NCI-H2171 (cell line): ENCODE measurements at places on chromosomes 5 and 9.

DNA sequence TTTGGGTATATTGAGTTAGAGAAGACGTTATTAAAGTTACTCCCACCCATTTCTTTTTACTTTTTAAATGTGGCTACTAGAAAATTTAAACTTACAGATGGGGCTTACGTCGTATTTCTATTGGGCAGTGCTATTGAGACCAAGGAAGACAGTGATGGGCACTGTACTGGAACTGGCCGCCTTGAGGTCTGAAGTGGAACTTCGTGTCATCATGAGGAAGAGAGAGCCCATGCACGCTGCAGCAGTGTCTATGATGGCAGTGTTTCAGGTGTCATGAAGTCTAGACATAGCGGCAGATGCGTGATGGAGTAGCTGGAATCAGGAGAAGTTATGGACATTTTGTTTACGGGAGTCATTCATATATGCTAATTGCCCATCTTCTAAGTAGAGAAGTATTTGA is 143.7 kb downstream of the LRRC70 start:
- no peak for DNase-seq

- DNase-seq, result no peak
Observed at GRCh38 chr5:178786859-178787499, 56.5 kb upstream of the ZNF354A start.

GRCh38 chr9:129712634-129713401 is 40.0 kb downstream of the PTGES start:
- no peak for DNase-seq

- peak; percentile 43 for DNase-seq
Observed at GRCh38 chr9:112097712-112098688, 77.1 kb downstream of the SUSD1 start.

DNA sequence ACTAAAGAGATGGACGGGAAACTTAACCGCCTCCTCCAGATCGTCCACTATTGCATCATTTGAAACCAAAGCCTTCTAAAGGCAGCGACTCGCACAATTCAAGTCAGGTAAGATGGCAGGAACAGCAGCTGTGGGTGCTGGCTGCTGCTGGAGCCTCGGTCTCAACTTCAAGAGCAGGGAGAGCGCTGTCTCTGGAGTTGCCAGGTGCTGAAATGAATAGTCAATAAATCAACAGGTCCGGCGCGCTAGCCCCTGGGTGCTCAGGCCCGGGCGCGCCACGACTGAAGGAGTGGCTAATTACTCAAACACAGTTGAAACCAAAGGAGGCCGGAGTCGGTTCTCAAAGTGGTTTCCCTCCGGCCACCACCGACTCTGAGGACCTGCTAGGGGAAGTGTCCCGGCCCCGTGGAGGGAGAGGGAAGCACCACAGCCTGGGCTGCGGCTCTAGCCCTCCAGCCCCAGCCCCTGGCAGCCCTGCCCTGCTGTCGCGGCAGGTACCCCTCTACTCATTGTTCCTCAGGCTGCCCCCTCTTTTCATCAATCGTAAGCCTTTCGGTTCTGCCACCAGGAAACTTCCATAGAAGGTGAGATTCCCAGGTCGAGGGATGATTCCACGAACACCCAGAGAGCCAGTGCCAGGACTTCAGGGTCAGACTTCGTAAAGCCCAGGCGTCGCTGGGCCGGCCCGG is 804 bp downstream of the TTC39B start:
- DNase-seq, result no peak

DNA sequence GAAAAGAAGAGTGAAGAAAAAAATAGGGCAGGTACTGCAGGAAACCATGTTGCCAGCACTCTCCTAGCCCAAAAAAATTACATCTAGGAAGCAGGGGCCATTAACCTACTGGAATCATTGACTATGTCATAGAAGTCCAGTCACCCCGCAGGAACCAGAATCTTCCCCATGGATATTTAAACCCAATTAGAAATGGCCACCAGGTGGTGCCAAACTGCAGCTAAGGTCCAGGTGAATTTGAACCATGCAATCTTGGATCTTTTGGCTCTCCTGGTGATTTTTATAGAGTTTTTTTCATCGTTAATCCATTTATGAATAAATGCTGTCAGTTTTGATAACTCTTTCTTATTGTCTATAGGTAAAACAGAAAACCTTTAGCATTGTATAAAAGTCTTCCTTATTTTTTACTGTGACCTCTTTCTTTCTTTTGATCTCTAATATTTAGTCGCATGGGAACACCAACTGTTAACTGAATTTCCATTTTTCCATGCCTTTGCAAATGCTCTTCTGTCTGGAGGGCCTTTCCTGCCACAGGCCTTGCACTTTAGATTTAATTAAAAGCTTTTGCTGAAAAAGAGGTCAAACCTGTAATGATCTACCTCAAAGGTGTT is 147.5 kb upstream of the FGF10 start:
- peak; percentile 6 for DNase-seq

DNA sequence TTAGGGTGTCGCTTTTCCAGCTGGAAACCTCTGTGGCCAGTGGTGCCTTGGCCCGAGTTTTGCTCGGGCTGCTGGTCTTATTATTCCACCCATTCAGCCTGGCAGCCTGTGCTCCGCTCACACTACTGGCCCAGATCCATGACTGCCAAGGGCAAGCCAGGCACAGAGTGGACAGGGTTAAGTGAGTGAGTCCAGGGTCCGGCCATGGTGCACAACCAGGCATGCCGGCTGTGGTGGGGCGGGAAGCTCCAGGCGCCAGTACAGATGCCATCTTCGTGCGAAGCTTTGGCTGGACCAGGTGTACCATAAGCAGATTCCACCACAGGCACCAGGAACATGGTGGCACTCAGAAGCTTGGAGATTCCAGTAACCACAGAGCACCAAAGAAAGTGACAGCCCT is 580.2 kb upstream of the FAM174A start:
- DNase-seq, result no peak

DNA sequence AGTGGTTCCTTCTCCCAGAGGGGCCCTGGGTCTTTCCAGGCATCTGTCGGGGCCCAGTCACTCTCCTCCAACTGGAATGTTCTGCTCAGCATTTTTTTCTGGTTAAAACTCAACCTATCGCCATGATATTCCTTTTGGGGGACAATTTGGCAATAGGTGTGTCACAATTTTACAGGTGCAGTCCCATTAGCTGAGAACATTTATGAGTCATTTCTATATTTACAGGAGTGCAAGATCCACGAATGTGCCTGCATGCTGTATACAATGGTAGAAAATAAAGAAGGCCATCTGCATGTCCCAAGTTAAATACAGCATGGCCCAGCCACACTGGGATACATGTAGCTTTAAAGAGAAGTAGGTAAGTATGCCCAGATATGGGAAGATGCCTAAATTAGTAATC is 28.8 kb upstream of the SEMA4D start:
- no peak for DNase-seq

GRCh38 chr9:129236441-129237145 is 58.5 kb upstream of the IER5L start:
- DNase-seq, result no peak

DNA sequence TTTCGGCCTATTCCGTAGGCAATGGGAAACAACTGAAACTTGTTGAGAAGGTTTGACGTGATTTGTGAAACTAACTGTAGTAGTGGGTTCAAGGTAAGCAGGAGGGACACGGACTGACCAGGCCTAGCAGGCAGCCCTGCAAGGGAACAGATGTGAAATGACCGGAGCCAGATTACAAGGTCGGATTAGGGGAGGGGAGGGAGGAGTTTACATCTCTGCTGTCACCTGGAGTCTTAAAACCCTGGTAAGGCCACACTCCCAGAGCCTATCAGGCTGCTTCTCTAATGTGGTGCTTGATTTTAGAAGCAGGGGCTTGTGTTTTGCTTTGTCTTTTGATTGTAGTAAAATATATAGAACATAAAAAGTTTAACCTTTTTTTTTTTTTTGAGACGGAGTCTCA is 3.5 kb upstream of the SPTAN1 start:
- no peak for DNase-seq

DNA sequence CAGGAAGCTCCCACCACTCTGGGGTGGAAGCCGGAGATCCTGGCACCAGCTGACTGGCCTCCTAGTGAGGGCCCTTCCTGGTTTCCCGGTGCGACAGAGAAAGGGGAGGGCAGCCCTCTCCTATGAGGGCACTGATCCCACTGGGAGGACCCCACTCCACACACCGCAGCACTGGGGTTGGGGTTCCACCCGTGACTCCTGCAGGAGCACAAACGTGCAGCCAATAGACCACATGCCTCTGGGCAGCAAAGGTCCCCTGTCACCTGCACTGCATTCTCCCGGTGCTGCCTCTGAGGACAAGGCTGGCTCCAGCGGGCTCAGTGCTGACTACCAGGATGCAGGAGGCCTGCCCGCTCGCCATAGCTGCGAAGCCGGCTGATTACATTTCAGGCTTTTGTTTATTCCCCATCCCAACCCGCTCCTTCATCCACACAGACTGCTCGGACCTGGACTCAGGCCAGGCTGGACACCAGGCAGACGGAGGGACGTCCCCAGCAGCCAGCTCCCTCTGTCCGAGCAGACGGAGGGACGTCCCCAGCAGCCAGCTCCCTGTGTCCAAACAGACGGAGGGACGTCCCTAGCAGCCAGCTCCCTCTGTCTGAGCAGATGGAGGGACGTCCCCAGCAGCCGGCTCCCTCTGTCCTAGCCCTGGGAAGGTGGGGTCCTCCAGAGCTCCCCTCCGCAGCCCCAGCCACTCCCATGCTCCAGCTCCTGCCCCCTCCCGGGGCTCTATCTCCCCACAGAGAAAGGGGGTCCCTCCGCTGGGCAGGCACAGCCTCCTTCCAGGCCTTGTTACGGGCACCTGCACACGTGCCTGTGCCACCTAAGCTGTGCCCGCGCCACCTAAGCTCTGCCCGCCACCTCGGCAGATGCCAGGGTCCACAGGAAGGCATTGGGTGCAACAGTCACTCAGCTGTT is 8.8 kb upstream of the CEP72 start:
- DNase-seq, result no peak

GRCh38 chr5:158977642-158978041 is 122.1 kb downstream of the EBF1 start:
- DNase-seq, result no peak

DNA sequence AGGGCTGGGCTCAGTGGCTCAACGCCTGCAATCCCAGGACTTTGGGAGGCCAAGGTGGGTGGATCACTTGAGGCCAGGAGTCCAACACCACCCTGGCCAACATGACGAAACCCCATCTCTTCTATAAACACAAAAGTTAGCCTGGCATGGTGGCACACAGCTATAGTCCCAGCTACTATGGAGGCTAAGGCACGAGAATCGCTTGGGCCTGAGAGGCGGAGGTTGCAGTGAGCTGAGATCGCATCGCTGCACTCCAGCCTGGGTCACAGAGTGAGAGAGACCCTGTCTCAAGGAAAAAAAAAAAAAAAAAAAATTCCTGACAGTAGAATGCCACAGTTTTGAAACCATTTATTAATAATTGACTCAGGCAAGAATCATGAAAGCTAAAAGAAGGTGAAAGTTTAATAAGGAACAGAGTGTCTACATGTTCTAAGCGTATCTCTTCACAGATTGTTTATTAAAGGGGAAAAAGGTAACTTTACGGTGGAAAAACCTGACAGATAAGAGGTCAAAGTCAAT is 5.7 kb upstream of the PTGR1 start:
- DNase-seq, result no peak

- DNase-seq, result no peak
Observed at GRCh38 chr9:131407717-131408195, 13.9 kb downstream of the PRRC2B start.

DNA sequence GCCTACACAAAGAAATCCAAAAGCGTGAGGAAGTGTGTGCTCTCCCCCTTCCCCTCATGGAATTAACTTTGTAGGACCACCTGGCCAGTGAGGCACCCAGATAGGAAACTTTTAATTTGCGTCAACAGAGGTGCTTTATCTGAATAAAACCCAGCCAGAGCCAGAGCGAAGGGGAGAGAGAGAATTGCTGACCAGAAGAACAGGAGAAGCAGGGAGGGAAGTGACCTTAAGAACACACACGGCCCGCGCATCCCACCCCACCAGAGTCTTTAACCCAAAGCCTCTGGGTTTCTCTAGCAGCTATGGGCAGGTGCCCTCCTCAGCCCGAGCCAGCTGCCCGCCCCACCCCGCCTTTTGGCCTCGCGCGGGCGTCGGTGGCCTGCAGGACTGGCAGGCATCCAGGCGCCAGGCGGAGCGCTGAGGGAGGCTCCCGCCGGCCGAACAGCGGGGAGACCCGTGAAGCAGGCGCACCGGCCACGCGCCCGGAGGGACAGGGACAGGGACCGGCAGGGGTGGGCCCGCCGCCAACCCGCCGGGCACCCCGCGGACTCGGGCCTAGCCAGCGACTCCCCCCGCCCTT is 580 bp downstream of the ERAP1 start:
- peak; percentile 16 for DNase-seq
